Kidney (tissue), 22 donors: ENCODE measurements at places on chromosomes 5 and 9. TPM values are rescaled to one million over a fixed set of nuclear protein-coding genes. Genes with fewer than 3 reads are reported as not detected.

ZNF879 gene
- total RNA-seq, result 4.3 TPM

DNA sequence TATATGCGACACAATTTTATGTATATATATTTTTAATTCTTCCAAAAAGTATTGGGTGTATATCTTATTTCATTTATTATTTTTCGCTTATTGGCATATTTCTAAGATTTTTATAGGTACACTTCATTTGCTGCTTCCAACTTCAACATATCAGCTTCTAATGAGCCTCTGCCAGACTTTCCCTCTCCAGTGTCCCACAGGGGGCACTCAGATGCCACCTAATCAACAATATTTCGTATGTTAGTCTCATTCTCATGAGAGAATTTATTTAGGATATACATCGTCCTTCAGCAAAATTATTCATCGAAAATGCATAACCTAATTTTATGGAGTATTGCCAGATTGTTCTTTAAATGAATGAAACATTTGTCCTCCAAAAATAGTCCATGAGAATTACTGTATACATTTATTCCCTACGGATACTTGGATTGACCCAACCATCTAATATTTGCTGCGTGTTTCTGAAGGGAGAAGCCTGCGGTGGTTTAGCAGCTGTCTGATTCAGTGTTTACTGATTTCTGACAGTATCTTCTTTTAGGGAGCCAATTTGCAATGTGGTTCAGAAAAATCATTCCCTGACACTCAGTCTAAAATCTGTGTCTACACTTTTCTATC, 100.6 kb upstream of the SELENOP start:
- no peaks in the 10 kb centered on the region for H3K4me1 ChIP-seq
- DNase-seq, result no peak
- no peaks in the 10 kb centered on the region for H3K36me3 ChIP-seq

- H3K4me3 ChIP-seq, result no peak overlapping the region
- H3K27ac ChIP-seq, result no peak overlapping the region
- H3K27me3 ChIP-seq, result no peaks in the 10 kb centered on the region
- no peaks in the 10 kb centered on the region for H3K36me3 ChIP-seq
Measured at GRCh38 chr5:10545084-10545483, 18.8 kb upstream of the ANKRD33B start.

KCNV2 gene
- not detected for total RNA-seq

GRCh38 chr5:112533362-112533761, 114.3 kb upstream of the EPB41L4A start:
- H3K27me3 ChIP-seq, result no peaks in the 10 kb centered on the region
- H3K36me3 ChIP-seq, result no peaks in the 10 kb centered on the region
- H3K27ac ChIP-seq, result no peak overlapping the region

FIBCD1 gene
- total RNA-seq, result 0.25 TPM

GRCh38 chr9:135343136-135343535, 136.4 kb upstream of the PPP1R26 start:
- H3K27me3 ChIP-seq, result no peaks in the 10 kb centered on the region
- no peaks in the 10 kb centered on the region for H3K4me1 ChIP-seq
- no peak for DNase-seq
- no peak overlapping the region for H3K4me3 ChIP-seq
- H3K36me3 ChIP-seq, result no peaks in the 10 kb centered on the region
- no peak overlapping the region for H3K27ac ChIP-seq

GRCh38 chr9:76221423-76221822, 172.8 kb downstream of the RFK start:
- no peak for DNase-seq
- H3K4me3 ChIP-seq, result no peak overlapping the region
- no peaks in the 10 kb centered on the region for H3K36me3 ChIP-seq
- H3K27me3 ChIP-seq, result no peaks in the 10 kb centered on the region
- no peaks in the 10 kb centered on the region for H3K4me1 ChIP-seq
